Activated naive CD4-positive, alpha-beta T cell treated with anti-CD3 and anti-CD28 coated beads, Interleukin-2, amount 50 U/mL, for 16 hours (primary cell): ENCODE measurements at places on chromosomes 2 and 18.

- no peak for DNase-seq
Measured at GRCh38 chr18:28366676-28367075, 189.7 kb upstream of the CDH2 start.

GRCh38 chr2:191951376-191951775 is 104.5 kb upstream of the CAVIN2 start:
- DNase-seq, result no peak

GRCh38 chr2:181407171-181407570 is 50.0 kb upstream of the ITGA4 start:
- no peak for DNase-seq

DNA sequence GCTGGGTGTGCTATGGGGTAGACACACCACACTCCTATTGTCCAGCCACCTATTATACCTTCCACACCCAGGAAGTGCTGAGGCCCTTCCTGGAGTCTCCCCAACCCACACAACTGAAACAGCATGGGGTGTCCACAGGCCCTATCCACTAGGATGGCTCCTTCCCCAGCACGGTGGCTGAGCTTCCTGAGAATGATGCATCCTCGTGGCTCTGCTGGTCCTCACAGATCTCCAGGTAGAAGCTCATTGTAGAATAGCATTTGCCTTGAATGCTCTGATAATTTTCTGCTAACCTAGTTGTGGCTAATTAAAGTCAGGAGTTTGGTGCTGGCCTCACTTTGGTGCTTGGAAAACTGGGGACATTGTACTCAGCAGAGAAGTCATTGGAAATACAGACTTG is 182.6 kb downstream of the ANKRD30B start:
- DNase-seq, result no peak

DNA sequence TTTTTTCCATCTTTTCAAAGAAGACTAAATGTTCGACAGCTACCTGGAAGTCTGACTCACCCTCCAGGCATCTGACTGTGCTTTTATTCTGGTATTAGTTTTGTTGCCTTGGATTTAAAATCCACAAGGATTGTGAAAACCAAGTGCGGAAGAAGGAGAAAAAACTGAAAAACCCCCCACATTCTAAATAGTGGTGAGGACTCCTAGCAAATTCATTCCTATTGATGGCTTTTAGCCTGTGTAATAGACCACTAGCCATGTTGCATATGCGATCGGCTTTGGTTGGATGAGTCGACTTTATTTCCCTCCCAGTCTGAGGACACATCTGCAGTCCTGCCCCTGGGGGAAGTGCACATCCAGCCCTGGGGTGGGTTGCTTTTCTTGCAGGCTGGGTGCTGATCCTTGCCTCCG is 16.9 kb downstream of the LDLRAD4 start:
- no peak for DNase-seq

DNA sequence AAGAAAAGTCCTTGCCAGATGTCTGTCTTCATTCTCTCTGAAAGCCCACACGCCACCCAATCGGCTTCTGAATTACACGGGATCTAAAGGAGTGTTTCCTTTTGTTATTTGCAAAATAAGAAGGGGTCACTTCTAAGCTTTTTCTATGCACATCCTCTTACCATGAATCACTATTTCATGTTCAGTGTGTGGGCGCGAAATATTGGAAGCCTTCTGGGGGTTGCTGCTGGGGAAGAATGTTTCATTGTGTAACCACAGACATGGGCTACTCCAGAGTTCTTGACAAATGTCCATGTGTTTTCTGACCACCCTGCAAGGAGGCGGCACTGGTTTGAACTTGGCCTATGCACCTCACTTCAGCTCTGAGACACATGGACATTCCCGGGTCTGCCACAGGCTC is 133.6 kb upstream of the APCDD1 start:
- DNase-seq, result no peak

- no peak for DNase-seq
Measured at GRCh38 chr2:14717131-14717530, 84.6 kb downstream of the LRATD1 start.

DNA sequence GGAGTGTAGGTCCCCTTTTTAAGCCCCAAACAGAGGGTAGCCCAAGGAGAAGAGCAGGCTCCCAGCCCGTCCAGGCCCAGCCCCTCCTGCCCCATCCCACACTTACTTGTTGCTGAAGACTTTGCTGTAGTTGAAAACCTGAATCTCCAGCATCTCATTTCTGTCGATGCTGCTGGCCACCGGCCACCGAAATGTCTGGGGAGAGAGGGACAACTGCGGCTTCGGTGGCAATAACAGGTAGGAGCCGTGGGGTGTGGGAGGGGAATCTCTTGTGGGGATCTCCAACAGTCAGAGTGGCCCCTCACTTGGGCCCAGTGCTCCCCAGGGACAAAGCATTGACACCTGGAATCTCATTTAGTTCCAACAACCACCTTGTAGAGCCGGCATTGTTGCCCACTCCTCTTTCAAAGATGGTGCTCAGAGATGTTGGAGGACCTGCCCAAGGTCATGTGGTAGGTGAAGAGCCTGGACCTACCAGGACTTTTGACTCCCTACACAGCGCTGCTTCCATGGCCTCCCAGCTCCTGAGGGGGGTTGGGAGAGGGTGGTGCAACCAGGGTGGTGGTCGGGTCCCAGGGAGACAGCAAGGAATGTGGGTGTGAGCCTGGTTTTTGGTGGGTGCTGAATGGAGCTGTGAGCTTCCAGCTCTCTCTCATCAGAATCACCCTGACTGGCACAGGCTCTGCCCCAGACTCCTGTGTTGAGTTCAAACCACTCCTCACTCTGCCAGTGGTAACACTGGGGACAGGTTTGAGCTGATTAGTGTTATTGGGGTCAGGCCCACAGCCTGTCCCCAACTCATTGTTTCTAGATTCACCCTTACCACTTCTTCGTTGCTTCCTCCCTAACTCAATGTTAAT is 50.0 kb upstream of the OTOF start:
- no peak for DNase-seq

DNA sequence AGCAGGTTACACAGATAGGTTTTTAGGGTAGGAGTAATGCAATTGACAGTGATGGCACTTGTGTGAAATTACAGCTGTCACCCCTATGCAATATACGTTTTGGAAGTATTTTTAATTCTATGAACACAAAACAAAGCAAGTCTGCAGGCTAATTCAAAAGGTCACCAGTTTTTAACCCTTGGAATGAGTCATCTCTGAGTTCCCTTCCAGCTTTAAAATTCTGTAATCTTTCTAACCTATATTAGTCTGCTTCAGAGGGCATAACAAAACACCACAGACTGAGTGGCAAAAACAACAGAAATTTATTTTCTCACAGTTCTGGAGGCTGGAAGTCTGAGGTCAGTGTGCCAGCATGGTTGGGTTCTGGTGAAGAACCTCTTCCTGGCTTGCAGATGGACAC is 596.9 kb upstream of the HNMT start:
- DNase-seq, result no peak

DNA sequence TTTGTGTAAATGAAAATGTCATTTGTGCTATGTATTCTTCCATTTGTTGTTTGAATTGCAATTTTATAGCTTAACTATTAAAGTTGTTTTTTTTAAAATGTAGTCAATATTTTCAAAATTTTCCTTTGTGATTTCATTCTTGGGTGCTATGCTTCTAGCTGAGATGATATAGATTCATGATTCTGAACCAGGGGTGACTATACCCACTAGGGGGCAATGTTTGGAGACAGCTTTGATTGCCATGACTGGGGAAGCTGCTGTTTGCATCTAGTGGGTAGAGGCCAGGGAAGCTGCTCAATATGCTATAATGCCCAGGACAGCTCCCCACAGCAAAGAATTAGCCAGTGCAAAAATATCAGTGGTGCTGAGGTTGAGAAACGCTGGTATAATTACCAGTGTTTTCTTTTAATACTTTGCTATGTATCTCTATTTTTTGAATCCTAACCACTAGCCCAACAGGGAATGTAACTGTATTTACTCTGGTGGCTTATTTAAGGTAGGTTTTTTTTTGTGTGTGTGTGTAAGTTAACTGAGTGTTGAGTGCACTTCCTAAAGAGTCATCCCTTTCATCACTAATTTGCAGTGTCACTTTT is 99.7 kb downstream of the MEP1B start:
- DNase-seq, result peak; percentile 22

GRCh38 chr2:207126724-207127308 is 38.9 kb downstream of the KLF7 start:
- DNase-seq, result no peak

DNA sequence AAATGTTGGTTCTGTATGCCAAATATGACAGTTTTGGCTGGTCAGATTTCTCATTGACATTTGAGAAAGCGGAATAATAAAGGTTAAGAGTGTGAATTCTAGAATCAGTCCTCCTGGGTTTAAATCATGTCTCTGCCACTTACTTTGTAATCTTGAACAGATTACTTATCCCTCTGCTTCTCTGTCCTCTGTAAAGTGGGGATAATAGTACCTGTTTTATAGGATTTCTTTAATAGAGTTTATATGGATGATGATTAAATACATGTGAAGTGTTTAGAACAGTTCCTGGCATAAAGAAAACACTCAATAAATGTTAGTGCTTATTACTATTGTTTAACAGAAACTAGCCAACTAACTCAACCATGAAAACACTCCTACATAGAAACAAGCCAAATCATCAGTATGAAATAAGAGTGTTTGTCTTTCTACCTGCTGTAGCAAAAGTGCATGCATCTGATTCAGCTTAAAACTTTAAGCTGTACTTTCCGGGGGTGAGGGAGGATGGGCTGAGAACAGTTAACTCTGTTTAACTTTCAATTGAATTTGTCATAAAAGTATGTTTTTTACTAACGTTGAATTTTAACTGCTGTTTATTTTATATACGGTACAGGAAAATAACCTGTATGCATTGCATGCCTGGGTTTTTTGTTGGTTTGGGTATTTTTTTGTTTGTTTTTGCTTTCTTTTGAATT is 6.8 kb downstream of the HTR2B start:
- DNase-seq, result no peak

GRCh38 chr2:44286119-44286883 is 11.0 kb downstream of the SLC3A1 start:
- DNase-seq, result no peak

DNA sequence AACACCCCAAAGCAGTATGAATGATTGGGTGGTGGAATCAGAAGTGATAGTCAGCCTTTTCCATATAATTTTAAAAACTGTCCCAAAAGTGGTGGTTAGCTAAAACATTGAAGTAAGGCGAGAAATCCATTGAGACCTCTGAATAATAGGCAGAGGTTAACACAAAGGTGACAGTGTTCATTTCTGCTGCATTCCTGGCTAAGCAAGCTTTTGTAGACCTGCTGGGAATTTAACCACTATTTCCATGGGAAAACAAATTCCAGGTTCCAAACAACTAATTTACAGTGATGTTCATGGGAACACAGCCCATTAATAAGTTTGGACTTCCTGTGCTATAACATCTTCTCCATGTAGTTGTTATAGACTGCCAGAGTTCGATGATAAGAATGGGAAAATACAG is 6.3 kb upstream of the INO80D start:
- no peak for DNase-seq

GRCh38 chr18:76209597-76209996 is 285.4 kb downstream of the ZNF516 start:
- DNase-seq, result no peak

DNA sequence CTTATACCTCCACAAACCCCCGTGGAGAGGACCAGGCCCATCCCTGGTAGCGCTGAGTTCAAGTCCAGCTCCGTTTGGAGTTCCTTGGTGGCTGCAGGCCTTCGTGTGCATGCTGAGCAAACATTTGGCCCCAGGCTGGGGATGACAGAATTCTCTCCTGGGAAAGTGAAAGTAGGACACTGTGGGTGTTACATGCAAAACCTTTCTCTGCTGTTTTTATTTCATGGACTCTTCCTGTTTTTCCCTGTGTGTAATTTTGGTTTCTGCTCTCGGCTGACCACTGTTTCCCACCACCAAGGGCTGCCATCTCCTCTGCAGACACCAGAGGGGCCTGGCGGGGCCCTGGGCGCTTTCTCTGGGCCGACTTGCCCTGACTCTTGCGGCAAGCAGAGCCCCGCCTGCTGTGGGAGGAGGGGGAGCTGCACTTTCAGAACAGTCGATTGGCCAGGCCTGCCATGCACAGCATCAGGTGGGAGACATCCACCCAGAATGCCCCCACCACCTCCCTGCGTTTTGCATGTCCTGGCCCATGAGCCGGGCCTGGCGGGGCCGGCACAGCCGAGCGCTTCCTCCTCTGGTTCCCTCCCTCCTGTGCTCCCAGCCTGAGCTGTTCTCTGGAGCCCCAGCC is 102.4 kb downstream of the CABLES1 start:
- peak; percentile 37 for DNase-seq

DNA sequence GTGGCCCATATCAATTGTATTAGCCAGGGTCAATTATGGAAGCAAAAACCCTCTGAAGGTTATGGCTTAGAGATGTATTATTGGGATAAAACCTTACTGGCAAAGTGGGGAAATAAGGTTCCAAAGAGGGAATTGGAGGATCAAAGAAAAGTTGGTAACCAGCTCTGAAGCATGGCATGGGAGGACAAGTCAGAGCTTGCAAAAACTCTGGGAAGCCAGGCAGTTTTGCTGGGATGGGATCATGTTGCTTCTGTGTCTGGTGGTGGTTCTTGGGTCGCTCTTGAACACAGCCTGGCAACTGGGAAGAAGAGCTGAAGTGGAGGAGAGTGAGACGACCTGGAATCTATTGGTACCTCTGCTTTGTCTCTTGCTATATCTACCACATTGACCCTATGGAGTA is 162.6 kb downstream of the PMAIP1 start:
- no peak for DNase-seq

DNA sequence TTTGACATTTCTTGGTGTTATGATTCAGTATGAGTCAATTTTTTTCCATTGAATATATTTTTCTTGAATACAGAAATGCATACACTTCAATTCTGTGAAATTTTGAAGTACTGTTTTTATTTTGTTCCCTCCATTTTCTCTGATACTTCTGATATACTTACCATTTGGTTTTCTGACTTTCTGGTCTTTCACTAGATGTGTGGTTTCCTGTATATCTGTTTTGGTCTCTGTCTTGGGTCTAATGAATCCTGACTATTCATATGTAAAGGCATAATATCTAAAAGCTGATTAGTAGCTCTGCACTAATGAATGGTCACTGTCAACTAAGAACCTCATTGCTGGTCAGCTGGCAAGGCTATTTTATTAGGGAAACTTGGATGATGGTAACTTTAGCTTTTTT is 345.6 kb downstream of the GRB14 start:
- no peak for DNase-seq

GRCh38 chr18:48949606-48950535 is 894 bp downstream of the SMAD7 start:
- DNase-seq, result peak; percentile 28

DNA sequence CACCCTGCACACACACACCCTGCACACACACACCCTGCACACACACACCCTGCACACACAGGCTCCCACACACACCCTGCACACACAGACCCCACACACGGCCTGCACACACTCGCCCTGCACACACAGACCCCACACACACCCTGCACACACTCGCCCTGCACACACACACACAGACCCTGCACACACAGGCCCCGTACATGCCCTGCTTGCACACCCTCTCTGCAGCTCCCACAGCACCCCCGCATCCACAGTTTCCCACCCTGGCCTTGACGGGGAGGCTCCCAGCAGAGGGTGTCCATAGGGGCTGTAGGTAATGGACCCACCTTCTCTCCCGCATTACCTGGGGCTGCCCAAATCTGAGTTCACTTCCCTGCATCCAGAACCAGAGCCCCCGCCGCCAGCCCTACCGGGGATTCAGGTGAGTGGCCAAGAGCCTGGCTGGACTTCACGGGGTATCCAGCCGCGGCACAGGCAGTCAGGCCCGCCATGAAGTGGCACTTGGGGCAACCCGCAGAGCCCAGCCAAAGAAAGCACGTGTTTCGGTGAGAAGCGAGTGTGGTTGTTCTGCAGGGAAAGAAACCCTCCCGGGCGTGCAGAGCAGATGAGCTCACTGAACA is 88.6 kb upstream of the GPC1 start:
- no peak for DNase-seq

- no peak for DNase-seq
Measured at GRCh38 chr2:109632158-109632789, 18.1 kb downstream of the SOWAHC start.
